ENCODE measurements at places on chromosomes 5 and 9.

DNA sequence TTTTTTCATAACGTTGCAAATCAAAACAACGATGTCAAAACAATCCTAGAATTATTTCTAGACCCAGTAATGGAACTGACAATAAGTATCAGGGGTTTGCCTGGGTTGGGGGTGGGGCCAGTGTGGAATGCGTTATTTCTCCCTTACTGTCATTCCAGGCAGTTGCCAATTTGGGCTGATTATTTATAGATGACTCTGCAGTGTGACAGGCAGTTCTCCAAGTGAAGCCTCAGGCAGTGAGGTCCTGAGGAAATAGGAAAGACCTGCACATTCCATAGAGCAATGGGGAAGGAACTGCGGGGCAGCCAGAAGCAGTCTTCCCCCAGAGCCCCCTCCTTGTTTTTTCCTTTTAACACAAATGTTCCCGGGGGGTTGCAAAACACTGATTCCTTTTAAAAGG is 179.0 kb downstream of the YTHDC2 start:
- DNase-seq, result no peak

- no peak for DNase-seq
These were observed 31.7 kb downstream of the FAM81B start for GRCh38 chr5:95422838-95423237.

DNA sequence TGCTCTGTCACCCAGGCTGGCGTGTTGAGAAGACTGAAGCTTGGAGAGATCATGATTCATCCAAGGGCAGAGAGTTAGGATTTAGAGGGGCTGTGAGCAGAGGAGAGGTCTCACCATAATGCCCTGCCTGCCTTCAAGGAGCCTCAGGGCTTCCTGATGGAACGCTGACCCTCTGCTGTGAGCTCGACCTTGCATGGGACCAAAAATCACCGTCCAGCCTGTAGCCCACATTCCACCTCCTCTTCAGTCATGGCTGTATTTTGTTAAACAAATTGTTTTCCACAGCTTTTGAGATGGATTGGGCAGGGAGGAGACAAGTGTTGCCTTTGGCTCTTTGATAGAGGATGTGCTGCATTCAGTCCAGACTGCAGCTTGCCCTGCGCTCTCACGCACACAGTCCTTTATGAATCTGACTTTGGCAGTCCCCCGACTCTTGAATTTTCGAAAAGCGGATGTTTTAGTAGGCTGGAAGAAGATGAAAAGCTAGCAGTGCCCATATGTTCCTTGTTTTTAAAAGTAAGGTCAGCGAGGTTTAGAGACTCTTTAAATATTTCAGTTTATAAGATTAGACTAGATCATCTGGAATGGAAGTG is 79.5 kb downstream of the MVB12B start:
- no peak for DNase-seq

DNA sequence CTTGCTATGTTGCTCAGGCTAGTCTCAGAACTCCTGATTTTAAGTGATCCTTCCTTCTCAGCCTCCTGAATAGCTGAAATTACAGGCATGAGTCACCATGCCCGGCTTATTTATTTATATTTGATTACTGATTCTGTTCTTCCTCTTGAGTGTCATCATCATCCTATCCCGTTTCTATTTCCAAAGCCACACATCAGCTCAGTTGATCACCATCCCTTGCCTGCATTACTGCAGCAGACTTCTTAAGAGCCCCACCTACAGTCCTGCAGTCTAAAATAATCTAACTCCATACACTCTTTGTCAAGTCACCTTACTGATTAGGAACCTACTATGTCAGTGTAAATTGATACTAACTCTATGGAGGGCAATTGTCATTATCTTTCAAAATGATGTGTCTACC is 138.9 kb upstream of the RAI14 start:
- DNase-seq, result no peak
